ENCODE measurements at places on chromosomes 3 and 15.

DNA sequence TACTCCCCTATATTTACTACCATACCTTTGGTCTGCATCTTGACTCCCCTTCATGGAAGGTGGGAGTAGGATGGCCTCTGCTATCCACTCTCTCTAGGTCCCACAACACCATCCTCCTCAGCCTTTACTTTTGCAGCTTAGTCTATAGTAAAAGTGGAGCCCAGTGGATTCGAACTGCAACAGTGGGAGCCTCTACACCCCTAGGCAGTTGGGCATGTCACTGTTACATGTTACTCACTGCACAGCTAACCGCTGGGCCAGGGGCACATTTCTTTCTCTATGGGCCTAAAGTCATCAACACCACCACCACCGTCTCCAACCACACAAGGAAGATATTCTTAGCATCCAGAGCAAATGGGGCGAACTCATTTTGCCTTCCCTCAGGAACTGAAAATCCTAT is 62.9 kb downstream of the KLF13 start:
- DNase-seq = no peak

GRCh38 chr15:86905625-86906256 is 826.1 kb downstream of the AGBL1 start:
- DNase-seq = no peak

GRCh38 chr3:114449271-114450007 is 155.6 kb downstream of the TIGIT start:
- DNase-seq = no peak

DNA sequence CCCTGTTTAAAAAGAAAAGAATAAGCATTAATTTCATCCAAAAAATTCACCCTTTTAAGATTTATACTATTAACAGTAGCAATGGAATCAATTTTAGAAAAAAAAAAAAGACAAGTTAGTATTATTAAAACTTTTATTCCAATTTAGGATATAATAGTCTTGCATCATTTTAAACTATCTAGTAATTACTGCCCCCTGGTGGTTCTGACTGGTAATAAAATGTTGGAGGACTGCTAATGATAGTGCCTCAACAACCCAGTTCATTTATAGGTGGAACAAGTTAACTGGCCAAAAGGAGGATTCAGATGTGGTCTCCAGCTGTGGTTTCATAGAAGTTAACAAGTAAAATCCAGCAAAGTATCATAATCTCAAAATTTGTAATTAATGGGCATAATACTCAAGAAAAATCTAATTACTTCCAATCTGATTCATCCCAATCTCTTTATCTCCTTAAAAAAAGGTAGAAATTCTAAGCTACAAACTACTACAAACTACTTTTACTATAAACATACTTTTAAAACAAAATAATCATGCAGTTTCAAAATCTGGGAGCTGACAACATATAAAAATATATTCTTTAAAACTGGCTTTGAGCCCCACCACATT is 30.7 kb upstream of the WDR49 start:
- DNase-seq = no peak

DNA sequence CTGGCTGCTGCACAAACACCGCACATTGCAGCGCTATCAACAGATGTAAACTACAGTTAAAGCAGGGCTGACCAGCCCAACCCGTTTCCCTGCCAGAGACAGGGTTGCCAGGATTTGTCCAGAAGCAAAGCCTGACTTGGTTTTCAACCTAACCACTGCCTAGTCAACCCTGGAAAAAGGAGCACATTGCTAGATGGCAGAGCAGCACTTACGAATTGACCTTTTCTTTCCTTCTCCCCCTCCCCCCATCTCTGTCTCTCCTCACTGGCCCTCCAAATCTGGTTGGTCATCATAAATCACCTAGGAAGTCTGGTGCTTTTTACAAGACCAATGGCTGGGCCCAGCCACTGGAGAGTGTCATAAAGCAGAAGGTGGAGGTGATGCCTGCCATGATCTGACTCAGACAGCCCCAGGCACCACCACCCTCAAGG is 51.3 kb downstream of the ABCC5 start:
- DNase-seq = no peak

- no peak for DNase-seq
These were observed 147.5 kb downstream of the LRTM1 start for GRCh38 chr3:54780336-54780735.

- no peak for DNase-seq
These were observed 21.8 kb upstream of the NOX5 start for GRCh38 chr15:68992696-68993095.

- DNase-seq = peak; percentile 17
These were observed 24.2 kb upstream of the GMPPB start for GRCh38 chr3:49747792-49748480.

DNA sequence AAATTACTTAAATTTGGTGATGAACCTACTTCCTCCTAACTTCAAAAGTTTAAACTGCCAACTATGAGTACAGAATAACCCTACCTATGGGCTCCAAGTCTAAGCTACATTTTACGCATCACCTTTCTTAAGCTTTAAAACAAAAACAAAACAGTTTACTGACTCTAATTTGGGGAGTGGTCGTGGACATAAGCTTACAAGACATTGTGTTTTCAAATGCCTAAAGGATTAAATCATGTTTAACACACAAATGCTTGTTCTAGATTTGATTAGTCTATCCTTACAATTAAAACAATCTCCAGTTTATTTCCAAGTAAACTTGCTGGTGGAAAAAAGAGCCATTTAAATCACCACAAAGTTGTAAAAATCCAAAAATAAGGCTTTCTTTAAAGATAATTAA is 62.2 kb downstream of the UACA start:
- no peak for DNase-seq

DNA sequence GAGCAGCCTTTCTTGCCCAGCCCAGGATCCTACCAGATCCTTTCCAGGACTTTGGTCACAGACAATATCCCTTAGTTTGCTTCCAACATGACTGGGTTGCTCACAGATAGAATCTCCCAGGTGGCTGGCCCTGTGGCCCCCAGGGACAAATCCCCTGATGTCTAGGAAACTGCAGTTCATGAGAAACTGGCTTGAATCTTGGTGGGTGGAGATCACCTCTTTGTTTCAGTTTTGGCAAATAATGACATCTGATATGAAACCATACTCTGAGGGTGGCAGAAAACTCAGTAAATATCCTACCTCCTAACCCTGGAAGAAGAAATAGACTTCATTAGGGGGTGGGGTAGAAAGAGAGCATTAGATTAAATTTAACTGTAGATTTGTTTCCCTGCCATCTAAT is 44.1 kb upstream of the PFN2 start:
- no peak for DNase-seq

DNA sequence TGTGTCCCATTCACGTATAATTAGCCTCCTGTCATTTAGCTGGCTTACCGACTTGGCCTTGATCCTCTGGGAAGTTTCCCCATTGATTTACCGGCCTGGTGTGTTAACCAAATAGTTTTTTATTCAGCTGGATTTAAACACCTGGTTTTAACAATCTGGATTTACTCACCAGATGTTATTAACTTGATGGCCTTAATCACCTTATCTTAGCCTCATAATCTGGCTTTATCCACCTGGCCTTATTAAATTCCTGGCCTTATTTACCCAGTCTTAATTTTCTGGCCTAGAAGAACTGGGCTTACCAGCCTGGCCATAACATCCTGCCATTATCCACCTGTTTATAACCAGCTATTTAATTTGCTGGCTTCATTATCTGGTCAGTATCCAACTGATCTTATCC is 89.9 kb downstream of the IL12A start:
- no peak for DNase-seq

DNA sequence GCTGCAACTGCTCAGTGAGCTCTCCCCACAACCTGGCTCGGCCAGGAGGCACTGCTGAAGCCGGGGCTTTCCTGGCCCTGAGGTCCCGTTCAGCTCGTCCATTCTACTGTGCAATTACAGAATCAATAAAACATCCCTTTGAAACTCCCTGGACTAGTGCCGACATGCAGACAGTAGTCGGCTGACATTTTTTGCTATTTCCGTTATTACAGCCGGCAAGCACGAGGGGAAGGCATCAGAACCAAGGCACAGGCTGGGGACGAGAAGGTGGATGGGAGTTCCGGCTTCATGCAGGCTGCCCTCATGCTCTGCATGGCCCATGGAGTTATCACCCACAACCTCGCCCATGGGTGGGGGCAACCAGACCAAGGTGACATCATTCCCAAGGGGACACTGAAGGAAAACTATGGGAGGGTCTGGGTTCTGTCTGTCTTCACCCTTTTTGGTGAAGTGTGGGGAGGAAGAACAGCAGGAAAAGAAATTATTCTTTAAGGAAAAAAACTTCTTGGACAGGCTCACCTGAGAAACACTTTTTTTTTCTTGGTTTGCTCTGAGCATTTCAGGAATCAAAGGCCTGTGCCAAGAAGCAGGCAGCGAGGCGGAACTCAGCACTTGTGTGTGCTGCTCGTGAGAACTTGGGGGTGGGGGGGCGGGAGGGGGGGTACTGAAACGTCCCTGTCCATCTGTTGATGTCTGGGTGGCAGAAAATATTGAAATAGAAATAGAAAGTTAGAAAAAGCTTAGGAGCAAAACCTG is 154.5 kb downstream of the FOXP1 start:
- peak; percentile 27 for DNase-seq

- DNase-seq = no peak
These were observed 17.4 kb downstream of the SLC6A1 start for GRCh38 chr3:11009898-11010297.

- DNase-seq = no peak
These were observed 12.1 kb upstream of the SKOR1 start for GRCh38 chr15:67813104-67813634.

DNA sequence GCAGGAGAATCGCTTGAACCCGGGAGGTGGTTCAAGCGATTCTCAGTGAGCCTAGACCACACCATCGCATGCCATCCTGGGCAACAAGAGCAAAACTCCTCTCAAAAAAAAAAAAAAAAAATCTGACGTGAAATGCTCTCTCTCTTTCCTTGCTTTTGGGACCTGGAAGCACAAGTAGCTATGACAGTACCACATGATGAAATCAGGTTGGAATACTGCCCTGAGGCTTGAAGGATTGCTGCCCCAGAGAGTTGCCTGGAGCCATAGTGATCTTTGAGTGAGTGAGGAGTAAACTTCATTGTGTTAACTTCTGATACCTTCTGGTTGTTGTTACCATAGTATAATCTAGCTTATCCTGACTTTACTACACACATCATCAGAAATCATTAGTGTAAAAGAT is 23.3 kb downstream of the AKAP13 start:
- DNase-seq = no peak

- peak; percentile 29 for DNase-seq
These were observed at the start of gene UBA5 for GRCh38 chr3:132660052-132660810. Gene UBA5, plus strand, starts transcription at chr3:132660329. Its CDS starts 209 bp downstream, at chr3:132660538.

DNA sequence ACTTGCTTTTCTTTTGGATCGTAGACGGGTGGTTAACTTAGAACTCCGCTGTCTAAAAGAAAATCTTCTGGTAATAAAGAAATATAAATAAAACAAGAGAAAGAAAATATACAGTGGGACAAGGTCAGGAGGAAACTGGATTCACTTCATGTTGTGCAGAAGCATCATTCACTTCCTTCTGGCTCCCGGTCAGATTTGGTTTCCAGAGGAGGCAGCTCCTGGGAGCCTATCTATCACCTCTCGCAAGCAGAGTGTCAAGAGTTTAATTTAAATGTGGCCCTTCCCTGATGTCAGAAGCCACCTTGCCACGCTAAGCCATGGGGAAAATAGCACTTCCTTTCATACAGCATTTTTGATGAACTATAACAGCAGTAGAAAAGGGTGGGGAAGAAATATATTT is 139.1 kb downstream of the NSMCE3 start:
- DNase-seq = no peak

GRCh38 chr3:187072511-187072910 is 66.8 kb downstream of the RPL39L start:
- DNase-seq = no peak
